Activated naive CD8-positive, alpha-beta T cell treated with anti-CD3 and anti-CD28 coated beads, Interleukin-2, amount 50 U/mL, for 24 hours (primary cell): ENCODE measurements at places on chromosomes 6 and 20.
A peak's percentile ranks its signal among the peaks of the same experiment; 100 is the strongest.

DNA sequence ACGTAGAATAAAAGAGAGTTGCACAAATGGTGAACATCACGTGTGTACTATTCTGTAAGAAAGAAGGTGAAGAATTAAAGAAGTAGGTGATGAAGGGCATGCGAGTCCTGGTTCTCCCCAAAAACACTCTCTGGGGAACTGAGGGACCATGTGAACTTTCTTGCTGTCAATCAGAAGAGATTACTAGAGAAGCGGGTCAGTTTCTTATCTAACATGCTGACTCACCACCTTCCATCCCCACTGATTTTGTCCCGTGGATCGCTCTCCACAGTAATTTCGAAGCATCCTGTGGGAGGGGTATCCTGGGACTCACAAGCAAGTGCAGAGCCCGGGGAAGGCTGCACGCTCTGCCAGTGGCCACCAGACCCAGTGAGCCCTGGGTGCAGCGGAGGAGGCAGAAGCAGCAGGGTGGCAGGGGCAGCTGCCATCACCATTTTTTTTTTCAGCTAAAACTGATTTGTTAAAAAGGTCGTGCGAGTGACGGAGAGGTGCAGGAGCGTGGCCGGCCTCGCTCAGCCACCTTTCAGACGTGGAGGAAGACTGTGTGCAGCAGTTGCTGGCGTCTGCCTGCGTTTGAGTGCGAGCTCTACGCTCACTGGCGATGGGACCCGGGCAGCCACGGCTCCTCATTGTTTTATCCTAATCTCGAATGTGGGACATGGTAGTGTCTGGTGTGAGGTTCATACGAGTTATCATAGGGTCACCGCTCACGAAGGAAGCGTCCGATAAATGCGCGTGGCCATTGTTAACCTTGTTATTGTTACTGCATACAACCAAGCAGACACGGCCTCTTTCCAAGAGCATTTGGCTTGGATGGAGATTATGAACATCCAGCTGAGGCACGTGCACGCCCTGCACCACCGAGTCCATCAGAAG is 28.0 kb upstream of the SLCO4A1 start:
- no peak for DNase-seq
- no peak overlapping the region for H3K4me3 ChIP-seq
- no peaks in the 10 kb centered on the region for H3K27me3 ChIP-seq
- peaks cover 30% of the 10 kb centered on the region for H3K4me1 ChIP-seq
- no peak overlapping the region for H3K27ac ChIP-seq
- H3K36me3 ChIP-seq, result no peaks in the 10 kb centered on the region

GRCh38 chr6:137852346-137852745 is 14.7 kb upstream of the TNFAIP3 start:
- no peak for DNase-seq
- H3K36me3 ChIP-seq, result peaks cover 12% of the 10 kb centered on the region
- peak overlapping the region; percentile 27 for H3K27ac ChIP-seq
- no peak overlapping the region for H3K4me3 ChIP-seq
- H3K27me3 ChIP-seq, result no peaks in the 10 kb centered on the region

GRCh38 chr6:52514514-52514913 is 62.3 kb downstream of the TRAM2 start:
- no peaks in the 10 kb centered on the region for H3K27me3 ChIP-seq
- peaks cover 4% of the 10 kb centered on the region for H3K36me3 ChIP-seq
- DNase-seq, result peak; percentile 16
- no peak overlapping the region for H3K27ac ChIP-seq
- H3K4me3 ChIP-seq, result no peak overlapping the region

- H3K36me3 ChIP-seq, result peaks cover 2% of the 10 kb centered on the region
- DNase-seq, result no peak
- peaks cover 61% of the 10 kb centered on the region for H3K27me3 ChIP-seq
- no peaks in the 10 kb centered on the region for H3K4me1 ChIP-seq
- H3K4me3 ChIP-seq, result no peak overlapping the region
These were observed 7.0 kb downstream of the GRIK2 start for GRCh38 chr6:101400326-101401135.

DNA sequence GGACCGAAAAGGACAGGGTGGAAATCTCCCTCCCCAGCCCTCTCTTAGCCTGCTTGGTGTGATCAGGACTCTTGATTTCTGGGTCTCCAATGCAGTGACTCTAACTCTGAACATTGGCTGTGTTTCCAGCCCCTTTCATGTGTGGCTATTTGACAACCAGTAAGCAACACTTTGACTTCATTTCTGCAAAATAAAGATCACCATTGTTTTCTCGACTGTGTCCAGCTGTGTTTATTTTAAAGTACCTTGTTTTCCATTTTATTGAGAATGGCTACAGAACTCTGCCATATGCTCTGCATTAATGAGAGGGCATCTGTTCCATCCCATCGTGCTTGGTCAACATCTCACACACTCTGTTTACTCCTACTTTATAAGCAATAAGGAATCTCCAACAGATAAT is 60.9 kb upstream of the TAGAP start:
- peak overlapping the region; percentile 7 for H3K27ac ChIP-seq
- no peak overlapping the region for H3K4me3 ChIP-seq
- DNase-seq, result no peak
- no peaks in the 10 kb centered on the region for H3K36me3 ChIP-seq
- no peaks in the 10 kb centered on the region for H3K27me3 ChIP-seq

DNA sequence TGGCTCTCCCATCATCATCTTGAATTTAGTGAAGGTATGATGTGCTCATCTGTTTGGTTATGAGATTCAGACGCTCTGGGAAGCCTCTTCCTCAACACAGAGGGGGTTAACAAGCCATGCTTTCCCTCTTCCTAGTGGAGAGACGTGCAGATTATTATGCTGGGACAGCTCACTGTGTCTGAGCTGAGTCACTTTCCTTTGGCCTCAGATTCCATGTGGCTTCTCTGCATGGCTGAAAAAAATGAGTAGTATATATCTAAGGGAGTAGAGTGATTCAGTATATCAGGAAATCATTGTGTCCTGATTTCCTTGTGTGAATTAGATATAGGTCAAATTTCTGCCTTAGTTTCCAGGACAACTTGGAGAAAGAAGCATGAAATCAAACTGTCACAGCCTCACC is 52.6 kb downstream of the FIG4 start:
- DNase-seq, result no peak
- H3K4me1 ChIP-seq, result peaks cover 2% of the 10 kb centered on the region
- no peaks in the 10 kb centered on the region for H3K27me3 ChIP-seq
- no peak overlapping the region for H3K27ac ChIP-seq
- no peak overlapping the region for H3K4me3 ChIP-seq

- no peak for DNase-seq
- H3K27ac ChIP-seq, result no peak overlapping the region
- peaks cover 13% of the 10 kb centered on the region for H3K27me3 ChIP-seq
- no peak overlapping the region for H3K4me3 ChIP-seq
These were observed 28.9 kb upstream of the SMIM8 start for GRCh38 chr6:87293526-87293925.

GRCh38 chr6:71544906-71545305 is 256.3 kb downstream of the OGFRL1 start:
- H3K4me1 ChIP-seq, result no peaks in the 10 kb centered on the region
- no peaks in the 10 kb centered on the region for H3K36me3 ChIP-seq
- no peak overlapping the region for H3K27ac ChIP-seq
- no peak for DNase-seq

- no peak for DNase-seq
- no peaks in the 10 kb centered on the region for H3K27me3 ChIP-seq
- no peak overlapping the region for H3K27ac ChIP-seq
- H3K4me1 ChIP-seq, result no peaks in the 10 kb centered on the region
- no peaks in the 10 kb centered on the region for H3K36me3 ChIP-seq
- no peak overlapping the region for H3K4me3 ChIP-seq
These were observed 125.2 kb downstream of the AFG1L start for GRCh38 chr6:108419934-108420609.

DNA sequence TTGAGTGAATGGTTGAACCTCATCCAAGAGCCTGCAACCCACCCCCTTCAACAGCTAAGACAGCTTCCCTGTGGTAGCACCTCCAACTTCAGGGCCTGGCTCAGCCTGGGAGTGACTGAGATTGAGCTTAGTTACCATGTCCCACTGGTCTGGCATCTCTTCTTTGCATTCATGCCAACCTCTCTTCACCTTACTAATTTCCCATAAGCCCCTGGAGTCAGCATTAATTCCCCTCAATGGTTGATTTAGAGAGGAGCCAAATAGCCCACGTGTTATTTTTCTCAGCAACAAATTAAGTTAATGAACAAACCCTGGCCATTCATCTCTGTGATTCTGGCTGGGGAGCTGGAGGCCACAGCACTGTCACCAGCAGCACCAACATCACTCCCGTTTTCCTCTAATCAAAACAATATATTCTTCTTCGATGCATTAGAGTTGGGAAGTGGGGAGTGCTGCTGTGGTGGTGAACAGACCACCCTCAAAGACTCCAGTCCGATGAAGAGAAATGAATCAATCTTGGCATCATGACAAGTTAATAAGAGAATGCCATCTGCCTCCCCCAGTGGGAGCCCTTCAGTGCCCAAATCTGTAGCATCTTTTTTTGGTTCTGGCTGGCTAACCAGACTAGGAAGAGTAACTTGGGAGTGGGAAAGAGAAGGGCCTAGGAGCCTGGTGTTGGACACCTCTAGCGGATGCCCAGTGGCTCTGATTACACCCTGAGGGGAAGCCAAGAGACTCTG is 316.9 kb upstream of the RNF24 start:
- H3K36me3 ChIP-seq, result no peaks in the 10 kb centered on the region
- no peak overlapping the region for H3K4me3 ChIP-seq
- no peak for DNase-seq
- peaks cover 3% of the 10 kb centered on the region for H3K27me3 ChIP-seq
- no peak overlapping the region for H3K27ac ChIP-seq
